ENCODE measurements at places on chromosomes 11 and 22.

DNA sequence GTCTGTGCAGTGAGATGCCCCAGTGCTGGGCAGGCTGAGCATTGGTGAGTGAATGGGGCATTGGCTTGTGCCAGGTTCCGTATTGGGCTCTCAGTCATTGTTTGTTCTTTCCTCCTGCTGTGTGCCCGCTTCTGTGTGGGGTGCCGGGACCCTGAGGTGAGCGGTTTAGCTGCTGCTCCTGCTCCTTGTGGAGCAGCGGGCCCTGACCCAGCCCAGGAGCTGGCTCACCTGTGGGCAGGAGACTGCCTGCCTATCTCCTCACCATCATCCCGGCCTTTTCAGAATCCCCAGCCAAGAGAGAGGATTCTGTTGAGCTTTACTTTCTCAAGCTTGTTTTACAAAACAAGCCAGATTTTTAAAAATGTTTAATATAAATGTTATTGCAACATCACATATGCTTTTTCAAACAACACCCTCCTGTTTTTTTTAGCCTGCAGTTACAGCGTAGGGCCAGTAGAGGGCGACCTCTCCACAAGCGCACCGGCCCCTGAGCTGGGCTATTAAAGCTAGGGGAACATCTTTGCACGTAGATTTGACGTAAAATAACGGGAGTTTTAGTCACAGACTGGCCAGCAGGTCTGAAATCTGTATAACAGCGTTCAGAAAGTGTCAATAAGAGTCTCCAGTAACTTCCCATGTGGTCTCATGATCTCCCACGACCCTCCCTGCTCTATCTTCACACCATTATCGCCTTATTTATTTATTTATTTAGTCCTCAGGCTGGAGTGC is 25.1 kb upstream of the RELT start:
- peak; percentile 35 for DNase-seq

GRCh38 chr22:26549902-26550497 is 37.7 kb upstream of the TFIP11 start:
- no peak for DNase-seq

- DNase-seq: no peak
These were observed 51.0 kb upstream of the IGLL5 start for GRCh38 chr22:22836635-22837034.

- no peak for DNase-seq
These were observed 101.0 kb downstream of the PDE2A start for GRCh38 chr11:72573072-72573854.

DNA sequence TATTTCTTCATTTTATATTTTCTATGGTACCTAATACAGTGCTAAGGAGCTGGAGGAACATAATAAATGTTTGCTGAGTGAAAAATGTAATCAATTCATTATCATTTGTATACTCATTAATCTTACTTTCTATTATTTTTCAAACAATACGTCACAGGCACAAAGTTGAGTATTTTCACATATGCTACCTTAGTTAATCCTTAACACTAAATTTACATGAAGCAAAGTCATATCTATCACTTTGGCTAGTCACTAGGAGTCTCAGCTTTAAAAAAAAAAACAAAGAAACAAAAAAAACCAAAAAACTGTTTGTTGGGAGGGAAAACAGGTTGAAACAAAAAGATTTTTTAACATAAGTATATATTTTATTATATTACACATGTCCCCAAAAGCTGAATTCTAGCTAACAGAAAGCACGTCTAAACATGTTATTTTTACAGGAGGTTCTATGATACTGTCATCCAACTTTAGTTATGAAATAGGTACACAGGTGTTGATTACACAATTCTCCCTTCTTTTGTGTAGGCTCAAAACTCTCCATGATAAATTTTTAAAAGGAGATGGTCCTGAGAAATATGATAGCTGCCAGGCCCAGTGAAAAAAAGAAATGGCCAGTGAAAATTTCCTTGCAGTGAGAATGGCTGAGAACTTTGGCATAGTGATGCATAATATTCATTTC is 14.3 kb downstream of the HPS5 start:
- DNase-seq: no peak

All from T-helper 17 cell (primary cell).